ENCODE measurements at places on chromosomes 6 and 20. TPM values are rescaled to one million over a fixed set of nuclear protein-coding genes. Genes with fewer than 3 reads are reported as not detected.
A peak's percentile ranks its signal among the peaks of the same experiment; 100 is the strongest.

DNA sequence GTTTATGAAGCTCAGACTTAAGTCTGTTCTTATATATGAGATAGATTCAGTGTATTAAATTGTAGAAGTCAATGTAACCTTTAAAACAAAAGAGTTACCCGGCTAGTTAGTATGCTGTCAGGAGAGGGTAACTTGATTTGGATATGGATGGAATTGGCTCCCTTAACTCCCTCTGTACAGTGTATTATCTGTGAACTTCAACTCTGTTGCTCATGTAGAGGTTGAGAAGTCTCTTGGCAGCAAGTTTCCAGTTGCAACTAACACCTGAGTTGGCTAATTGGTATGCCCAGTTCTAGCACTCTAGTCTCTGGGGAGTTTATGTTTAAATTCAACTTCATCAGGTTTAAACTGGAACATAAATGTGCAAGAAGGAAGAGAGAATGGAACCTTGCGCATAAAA, 111.0 kb downstream of the NCOA3 start:
- no peak for DNase-seq

DNA sequence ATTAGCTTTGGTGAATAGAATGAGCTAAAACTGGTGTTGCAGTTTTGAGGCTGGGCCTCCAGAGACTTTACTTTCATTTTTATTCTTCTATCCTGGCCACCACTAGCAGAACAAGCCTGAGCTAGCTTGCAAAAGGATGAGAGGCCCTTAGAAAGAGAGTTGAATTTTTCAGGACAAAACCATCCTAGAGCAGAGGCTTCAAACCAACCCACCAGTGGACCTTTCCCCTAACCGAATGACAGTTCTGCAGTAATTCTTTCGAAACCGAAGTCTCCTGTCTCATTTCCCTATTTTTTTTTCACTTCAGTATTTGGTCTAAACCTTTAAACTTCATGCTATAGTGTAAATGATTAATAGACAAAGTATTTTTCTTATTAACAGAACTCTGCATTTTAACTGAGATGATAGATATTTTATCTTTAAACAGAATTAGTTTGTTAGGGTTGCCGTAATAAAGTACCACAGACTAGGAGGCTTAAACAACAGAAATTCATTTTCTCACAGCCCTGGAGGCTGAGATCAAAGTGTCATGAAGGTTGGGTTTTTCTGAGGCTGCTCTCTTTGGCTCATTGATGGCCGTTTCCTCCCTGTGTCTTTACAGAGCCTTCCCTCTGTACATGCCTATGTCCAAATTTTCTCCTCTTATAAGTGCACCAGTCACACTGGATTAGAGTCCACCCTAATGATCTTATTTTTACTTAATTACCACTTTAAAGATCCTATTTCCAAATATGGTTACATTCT, 80.6 kb upstream of the PAK5 start:
- no peak for DNase-seq

DNA sequence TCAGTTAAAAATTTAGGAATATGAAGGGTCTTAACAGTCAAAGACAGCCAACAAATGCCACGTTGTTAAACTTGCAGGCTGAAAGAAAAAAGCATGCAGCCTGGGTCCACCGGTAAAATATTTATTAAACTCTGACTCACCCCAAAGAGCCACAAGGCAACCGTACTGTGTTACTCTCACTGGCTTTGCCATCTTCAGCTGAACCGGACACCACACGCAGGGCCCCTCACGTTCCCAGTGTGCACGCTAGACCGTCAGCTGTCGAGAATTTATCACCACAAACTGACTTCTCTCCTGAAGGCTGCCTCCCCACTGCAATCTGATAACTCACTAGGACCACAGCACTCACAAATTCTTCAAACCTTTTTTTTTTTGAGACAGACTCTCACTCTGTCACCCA, 30.7 kb downstream of the HUS1B start:
- peak; percentile 98 for DNase-seq

DNA sequence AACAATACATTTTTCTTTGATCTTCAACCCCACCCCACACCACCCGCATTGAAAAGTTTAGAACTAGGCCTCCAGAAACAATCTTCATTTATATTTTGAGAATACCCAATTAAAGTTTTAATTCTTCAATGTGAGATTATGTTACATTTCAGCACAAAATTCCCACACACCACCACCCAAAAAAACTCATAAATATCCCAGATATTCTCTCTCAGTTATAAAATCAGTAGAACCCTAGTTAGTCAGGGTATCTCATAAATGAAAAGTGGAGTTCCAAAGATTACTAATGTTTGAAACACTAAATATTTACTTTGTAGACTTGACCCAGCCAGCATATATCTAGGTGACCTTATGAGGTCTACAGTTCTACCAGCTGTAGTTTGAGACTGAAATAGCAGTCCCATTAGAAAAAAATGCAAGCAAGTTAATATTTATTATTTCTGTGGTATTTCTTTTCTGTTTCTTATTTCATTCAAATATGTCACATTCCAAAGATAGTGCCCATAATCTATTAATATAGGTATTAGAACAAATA, 371.0 kb downstream of the TENT5A start:
- no peak for DNase-seq

- no peak for DNase-seq
These were observed 46.2 kb upstream of the BCLAF1 start for GRCh38 chr6:136335736-136336363.

GRCh38 chr20:19889011-19889953, 127.9 kb upstream of the NAA20 start:
- peak; percentile 63 for DNase-seq

DNA sequence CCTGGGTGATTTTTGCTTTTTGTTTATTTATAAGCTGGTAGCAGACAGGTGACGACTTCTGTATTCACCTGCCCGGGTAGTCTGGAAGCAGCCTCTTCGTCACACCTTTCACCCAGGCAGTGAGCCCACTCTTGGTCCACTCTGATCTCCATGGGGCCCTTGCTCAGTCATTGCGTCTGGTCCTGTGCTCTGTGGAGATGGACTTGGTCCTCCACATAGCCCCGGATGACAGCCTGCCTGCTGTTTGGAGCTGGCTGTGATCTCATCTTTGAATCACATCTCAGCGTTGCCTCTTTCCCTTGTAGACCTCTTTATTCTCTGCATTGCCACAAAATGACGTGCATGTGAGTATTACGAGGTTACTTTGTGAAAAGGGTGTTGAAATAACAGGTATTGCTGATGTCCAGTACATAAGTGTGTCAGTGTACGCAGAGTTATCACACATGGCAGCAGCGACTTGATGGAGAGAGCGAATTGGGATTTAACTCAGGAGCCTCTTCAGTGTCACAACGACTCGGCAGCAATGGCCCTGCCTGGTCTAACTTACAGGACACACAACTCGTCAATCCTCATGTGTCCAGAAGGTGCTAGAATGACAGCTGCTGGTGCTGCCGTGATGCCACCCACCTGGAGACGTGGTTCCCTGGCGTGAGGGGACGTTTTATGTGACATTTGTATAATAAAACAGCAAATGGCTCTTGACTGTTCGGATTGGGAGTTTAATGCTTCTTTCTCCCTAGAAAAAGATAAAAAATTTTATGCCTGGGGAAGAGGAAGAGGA, 24.2 kb upstream of the FRMD1 start:
- DNase-seq, result no peak

DNA sequence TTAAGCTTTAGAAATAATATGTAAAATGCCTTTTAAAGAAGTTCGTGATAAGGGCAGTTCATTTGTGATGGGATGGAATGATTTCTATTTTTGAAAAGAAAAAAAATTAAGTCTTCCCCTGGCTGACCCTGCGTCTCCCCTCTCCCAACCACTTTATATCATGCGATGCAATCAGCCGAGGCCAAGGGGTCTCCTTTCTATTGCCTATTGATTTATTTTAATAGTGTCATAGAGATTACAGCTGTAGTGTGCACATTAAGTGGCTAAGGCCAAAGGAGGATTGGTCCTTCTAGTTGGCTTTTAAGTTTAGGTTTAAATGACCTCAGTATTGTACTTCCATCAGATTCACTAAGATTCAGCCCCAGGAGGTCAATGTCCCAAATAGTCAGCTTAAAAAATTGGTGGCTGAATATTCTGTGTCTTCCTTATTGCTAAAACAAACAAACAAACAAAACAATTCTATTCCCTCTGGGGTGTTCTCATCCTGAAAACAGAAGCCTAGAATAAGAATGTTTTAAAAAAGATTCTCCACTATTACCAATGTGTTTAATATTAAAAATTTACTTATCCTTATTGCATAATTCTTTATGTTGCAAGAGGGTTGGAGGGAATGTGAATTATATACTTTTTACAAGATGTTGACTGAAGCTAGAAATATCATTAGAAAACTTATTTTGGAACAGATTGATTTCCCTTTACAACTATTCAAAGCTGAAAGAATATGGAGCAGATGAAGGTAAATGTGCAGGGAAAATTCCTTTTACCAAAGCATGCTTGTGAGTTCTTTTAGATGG, 359.1 kb downstream of the SAMD5 start:
- no peak for DNase-seq

GRCh38 chr20:16201191-16201590, 372.1 kb downstream of the KIF16B start:
- DNase-seq, result no peak

GRCh38 chr20:7571101-7571500, 369.2 kb downstream of the HAO1 start:
- DNase-seq, result no peak

The SMLR1 gene
- not detected for total RNA-seq

The RAET1L gene
- total RNA-seq, result not detected

The C6orf58 gene
- not detected for total RNA-seq

Measured in LHCN-M2 (cell line).